ENCODE measurements at places on chromosomes 3 and 15.

- DNase-seq: no peak
Measured at GRCh38 chr15:78148392-78149067, 632 bp upstream of the IDH3A start.

GRCh38 chr3:12349895-12350811, 61.3 kb downstream of the PPARG start:
- no peak for DNase-seq

- no peak for DNase-seq
Measured at GRCh38 chr15:58513726-58514336, 82.0 kb downstream of the LIPC start.

DNA sequence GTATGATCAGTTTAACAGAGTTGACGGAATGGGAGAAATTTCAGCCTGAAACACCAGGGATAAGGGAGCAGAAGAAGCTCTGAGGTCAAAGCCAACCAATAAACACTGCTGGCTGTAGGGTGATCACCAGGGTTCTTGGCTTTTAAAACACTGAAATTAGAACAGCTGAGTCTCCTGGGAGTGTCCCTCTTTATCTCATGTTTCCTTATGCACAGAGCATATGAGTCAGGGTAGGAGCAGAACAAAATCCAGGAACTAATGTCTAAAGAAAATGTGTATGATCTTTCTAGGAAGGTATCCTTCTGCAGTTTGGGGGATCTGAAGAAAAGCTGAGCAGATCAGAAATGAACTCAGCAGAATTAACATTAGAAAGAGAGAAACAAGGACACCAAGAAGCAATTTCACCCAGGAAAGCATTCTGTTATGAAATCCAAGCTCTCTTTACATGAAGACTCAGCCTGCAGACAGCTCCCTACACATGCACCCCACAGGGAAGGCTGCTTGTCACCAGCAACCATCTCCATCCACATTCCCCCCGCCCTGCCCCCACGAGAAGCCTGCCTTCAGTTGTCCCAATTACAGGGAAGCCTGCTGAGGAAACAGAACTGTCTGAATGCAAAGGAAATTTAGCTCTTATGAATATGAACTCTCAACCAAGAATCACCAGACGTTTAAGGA, 469.7 kb downstream of the PDCD6IP start:
- DNase-seq: no peak

All from right forelimb (tissue), 1 donor.